ENCODE measurements at places on chromosomes 5 and 9.

- no peak for DNase-seq
These were observed 245.3 kb upstream of the RASA1 start for GRCh38 chr5:87022415-87022814.

GRCh38 chr5:150771034-150771795, 7.3 kb upstream of the SMIM3 start:
- no peak for DNase-seq

DNA sequence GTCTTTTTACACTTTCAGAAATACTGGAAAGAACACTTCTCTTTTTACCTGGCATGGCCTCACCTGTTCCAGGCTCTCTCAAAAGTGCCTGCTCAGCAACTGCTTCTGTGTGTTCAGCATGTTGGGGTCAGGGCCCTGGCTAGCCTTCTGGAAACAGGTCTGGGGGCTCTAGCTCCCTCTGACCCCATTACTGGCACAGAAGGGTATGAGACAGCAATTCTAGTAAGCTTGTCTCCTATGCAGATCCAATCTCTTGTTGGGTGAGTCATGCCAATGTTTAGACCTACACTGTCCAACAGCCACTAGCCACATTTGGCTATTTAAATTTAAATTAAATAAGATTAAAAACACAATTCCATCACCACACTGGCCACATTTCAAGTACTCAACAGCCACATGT, 80.8 kb downstream of the MAPKAP1 start:
- DNase-seq, result no peak

DNA sequence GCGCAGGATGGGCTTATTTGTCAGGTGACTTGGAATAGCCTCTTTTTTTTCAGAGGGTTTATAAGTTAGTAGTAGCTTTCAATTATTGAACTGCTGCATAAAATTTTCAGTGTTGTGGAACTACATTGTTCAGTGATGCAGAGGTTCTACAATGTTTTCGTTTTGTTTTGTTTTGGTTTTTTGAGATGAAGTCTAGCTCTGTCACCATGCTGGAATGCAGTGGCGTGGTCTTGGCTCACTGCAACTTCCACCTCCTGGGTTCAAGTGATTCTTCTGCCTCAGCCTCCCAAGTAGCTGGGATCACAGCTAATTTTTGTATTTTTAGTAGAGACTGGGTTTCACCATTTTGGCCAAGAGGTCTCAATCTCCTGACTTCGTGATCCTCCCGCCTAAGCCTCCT, 22.0 kb downstream of the NUP188 start:
- DNase-seq, result no peak

DNA sequence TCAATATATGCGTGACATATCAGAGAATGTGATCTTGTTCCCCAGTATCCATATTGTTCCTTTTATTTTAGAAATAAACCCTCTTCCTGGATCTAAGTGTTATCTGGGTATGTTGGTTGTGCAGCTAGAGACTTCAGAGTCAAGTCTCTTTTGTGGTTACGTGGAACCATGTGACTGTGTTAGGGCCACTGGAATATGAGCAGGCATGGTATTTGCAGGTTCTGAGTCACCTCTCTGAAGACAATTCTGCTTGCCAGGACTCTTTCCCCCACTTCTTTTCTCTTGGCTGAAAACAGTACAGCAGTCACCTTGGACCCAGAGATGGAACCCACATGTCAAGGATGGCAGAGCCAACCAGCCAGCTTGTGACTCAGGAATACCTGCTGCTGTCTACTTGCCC, 59.7 kb downstream of the ATP10B start:
- DNase-seq, result no peak

GRCh38 chr9:128155736-128156500, 4.1 kb upstream of the BBLN start:
- DNase-seq, result no peak

Data from fibroblast of skin of left biceps (primary cell).